ENCODE measurements at places on chromosomes 12 and 14.

GRCh38 chr12:53961025-53961761, 6.5 kb downstream of the HOXC12 start:
- no peak for DNase-seq

DNA sequence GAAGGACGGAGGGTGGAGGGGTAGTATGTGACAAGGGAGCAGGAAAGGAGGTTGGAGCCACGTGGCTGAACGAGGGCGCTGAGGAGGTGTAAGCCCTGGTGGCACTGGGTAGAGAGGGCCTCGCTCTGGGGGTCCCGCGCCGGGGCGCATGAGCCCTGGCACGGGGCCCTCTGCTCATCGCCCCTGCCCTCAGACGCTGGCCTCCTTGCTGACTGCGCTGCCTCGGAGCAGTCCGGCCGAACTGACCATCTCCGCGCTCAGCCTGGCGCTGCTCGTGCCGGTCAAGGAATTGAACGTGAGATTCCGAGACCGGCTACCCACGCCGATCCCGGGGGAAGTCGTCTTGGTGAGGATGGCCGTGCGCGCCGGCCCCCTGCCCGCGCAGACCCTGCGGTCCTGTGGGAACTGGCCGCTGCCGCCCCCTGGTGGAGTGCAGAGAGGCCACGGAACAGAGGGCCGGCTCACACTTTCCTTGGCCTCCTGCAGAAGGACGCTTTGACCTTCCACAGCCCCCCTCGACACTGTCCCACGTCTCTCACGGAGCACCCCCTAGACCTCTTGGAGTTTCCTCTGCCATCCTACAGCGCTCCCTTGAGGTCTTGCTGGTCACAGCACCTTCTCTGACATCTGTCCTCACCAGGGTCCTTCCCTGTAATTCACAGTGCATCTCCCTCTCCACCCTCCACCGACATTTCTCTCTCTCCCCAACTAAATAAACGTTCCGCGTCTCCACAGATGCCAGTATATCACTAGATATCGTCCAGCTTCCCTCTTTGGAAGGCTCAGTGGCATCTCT, 10.5 kb downstream of the ARHGEF25 start:
- DNase-seq, result peak; percentile 61

GRCh38 chr14:89507926-89508460, 91.0 kb upstream of the FOXN3 start:
- peak; percentile 30 for DNase-seq

- DNase-seq, result peak; percentile 73
Observed at GRCh38 chr14:60249321-60250256, 568 bp downstream of the PPM1A start.

DNA sequence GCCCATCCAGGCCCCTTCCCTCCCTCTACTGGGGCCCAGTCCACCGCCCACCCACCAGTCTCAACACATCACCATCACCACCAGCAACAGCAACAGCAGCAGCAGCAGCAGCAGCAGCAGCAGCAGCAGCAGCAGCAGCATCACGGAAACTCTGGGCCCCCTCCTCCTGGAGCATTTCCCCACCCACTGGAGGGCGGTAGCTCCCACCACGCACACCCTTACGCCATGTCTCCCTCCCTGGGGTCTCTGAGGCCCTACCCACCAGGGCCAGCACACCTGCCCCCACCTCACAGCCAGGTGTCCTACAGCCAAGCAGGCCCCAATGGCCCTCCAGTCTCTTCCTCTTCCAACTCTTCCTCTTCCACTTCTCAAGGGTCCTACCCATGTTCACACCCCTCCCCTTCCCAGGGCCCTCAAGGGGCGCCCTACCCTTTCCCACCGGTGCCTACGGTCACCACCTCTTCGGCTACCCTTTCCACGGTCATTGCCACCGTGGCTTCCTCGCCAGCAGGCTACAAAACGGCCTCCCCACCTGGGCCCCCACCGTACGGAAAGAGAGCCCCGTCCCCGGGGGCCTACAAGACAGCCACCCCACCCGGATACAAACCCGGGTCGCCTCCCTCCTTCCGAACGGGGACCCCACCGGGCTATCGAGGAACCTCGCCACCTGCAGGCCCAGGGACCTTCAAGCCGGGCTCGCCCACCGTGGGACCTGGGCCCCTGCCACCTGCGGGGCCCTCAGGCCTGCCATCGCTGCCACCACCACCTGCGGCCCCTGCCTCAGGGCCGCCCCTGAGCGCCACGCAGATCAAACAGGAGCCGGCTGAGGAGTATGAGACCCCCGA, 6.8 kb upstream of the RNU7-1 start:
- no peak for DNase-seq

- DNase-seq, result no peak
Observed at GRCh38 chr14:77344377-77344996, 23.7 kb downstream of the GSTZ1 start.
